Left lung (tissue), 14 donors: ENCODE measurements at places on chromosomes 13 and 19. TPM values are rescaled to one million over a fixed set of nuclear protein-coding genes. Genes with fewer than 3 reads are reported as not detected.

- H3K27ac ChIP-seq: no peak overlapping the region
Observed at GRCh38 chr13:35387682-35388250, 88.7 kb downstream of the MAB21L1 start.

DNA sequence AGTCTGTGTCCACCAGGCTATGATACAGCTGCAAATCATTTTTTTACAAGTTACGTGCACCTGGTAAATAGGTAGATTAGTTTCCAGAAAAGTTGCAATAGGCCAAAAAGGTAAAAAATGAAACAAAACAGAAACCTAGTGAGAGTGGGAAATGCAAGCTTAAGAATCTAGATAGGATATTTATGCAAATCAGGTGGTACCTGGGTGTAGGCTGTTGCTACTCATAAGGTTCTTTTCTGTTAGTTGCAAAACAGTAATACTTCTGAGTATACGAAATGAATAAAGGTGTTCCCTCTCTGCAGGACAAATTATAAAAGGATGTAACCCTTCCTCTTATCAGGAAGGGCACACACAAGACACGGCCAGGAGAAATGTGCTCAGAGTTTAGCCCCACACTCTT is 97.9 kb downstream of the UGGT2 start:
- no peak for DNase-seq
- no peaks in the 10 kb centered on the region for H3K4me1 ChIP-seq
- H3K27me3 ChIP-seq: no peaks in the 10 kb centered on the region

- no peak for DNase-seq
- no peak overlapping the region for H3K27ac ChIP-seq
- H3K4me1 ChIP-seq: no peaks in the 10 kb centered on the region
- H3K27me3 ChIP-seq: no peaks in the 10 kb centered on the region
- no peaks in the 10 kb centered on the region for H3K36me3 ChIP-seq
Observed at GRCh38 chr13:26656919-26657318, 99.4 kb downstream of the WASF3 start.

GRCh38 chr13:94657167-94657566 is 55.2 kb downstream of the SOX21 start:
- no peaks in the 10 kb centered on the region for H3K36me3 ChIP-seq
- no peak for DNase-seq
- H3K27me3 ChIP-seq: peaks cover 10% of the 10 kb centered on the region
- no peak overlapping the region for H3K27ac ChIP-seq
- no peaks in the 10 kb centered on the region for H3K4me1 ChIP-seq

GRCh38 chr13:46864941-46865340 is 31.9 kb downstream of the HTR2A start:
- H3K27me3 ChIP-seq: no peaks in the 10 kb centered on the region
- peaks cover 12% of the 10 kb centered on the region for H3K4me1 ChIP-seq
- no peak overlapping the region for H3K4me3 ChIP-seq
- H3K36me3 ChIP-seq: no peaks in the 10 kb centered on the region

C19orf38 gene
- total RNA-seq: 11.8 TPM

GRCh38 chr19:14138576-14139265 is 2.3 kb upstream of the ASF1B start:
- peaks cover 55% of the 10 kb centered on the region for H3K4me1 ChIP-seq
- H3K4me3 ChIP-seq: peak overlapping the region; percentile 75
- no peak for DNase-seq
- H3K27ac ChIP-seq: peak overlapping the region; percentile 97
